ENCODE measurements at places on chromosomes 12 and 14.

DNA sequence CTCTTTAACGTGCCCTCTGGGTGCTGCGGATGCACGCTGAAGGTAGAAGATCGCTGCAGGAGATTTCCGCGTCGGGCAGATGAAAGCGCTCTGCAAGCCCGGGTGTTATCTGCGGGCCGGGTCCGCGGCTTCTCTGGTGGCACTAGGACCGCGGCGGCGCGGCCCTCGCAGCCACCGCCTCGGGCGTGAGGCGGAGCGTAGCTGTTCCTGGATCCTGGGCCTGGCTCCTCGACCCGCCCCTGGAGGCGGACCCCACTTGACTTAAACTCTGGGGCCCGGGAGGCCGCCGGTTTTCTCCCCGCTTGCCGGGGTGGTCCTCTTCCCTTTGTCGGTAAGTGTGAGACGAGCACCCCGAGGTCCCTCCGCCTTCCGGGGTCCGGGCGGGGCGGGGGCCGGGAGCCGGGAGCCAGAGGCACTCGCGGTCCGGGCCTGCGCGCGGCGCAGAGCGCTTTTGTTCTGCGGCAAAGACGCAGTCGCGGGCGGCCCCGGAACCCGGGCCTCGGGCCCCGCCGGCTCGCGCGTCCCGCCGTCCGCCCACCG, at the start of gene RESF1:
TSS of gene RESF1 (plus strand) at position 255 of the 540 bp plus-strand sequence. CDS start 21,541 bp downstream, outside the sequence.
- peak; percentile 77 for DNase-seq

- DNase-seq = no peak
Measured at GRCh38 chr12:3129301-3130056, 52.3 kb downstream of the TSPAN9 start.

- DNase-seq = no peak
Measured at GRCh38 chr12:116855744-116856470, 25.3 kb downstream of the HRK start.

- no peak for DNase-seq
Measured at GRCh38 chr14:68708343-68708742, 84.5 kb downstream of the ZFP36L1 start.

- no peak for DNase-seq
Measured at GRCh38 chr14:72236629-72237028, 304.4 kb downstream of the RGS6 start.

GRCh38 chr12:124698211-124698997, 131.0 kb upstream of the NCOR2 start:
- DNase-seq = no peak

GRCh38 chr12:107033758-107034739, 47.1 kb upstream of the MTERF2 start:
- no peak for DNase-seq

DNA sequence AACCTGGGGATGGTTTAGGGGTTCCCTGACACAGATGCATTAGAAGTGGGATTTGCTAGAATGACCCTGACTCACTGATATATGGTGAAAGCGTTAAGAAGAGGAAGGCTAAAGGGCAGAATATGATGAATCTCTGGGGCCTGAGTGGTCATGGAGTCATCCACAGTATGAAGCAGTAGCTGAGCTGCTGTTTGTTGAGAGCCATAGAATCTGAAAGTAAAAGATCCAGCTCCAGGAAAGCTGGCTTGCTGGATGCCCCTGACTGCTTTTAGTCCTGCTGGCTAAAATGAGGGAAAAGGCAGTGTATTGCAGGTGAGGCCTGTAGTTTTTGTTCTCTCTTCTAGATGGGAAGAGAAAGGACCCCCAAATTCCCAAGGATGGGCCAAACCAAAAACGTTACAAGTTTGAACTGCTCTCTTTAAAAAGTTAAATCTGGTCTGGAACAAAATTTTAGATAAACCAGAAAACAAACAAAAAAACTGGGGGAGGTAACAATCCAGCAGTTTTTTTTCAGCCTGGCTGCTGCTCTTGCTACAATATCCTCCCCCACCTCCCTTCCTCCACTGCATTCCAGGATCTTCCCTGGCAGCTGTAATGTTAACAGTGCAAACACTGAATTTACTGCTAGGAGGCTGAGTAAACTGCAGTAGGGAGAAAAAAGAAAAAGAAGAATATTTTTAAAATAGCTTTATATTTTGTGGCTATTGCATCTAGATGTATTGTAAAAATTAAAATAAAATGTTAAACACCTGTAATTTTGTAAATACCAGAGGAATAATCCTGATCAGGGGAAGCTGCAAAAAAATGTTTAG, 16.5 kb downstream of the SEL1L start:
- DNase-seq = no peak

- DNase-seq = no peak
Measured at GRCh38 chr14:55802986-55803872, 223.2 kb downstream of the KTN1 start.

GRCh38 chr14:55730592-55731310, 150.7 kb downstream of the KTN1 start:
- DNase-seq = no peak

DNA sequence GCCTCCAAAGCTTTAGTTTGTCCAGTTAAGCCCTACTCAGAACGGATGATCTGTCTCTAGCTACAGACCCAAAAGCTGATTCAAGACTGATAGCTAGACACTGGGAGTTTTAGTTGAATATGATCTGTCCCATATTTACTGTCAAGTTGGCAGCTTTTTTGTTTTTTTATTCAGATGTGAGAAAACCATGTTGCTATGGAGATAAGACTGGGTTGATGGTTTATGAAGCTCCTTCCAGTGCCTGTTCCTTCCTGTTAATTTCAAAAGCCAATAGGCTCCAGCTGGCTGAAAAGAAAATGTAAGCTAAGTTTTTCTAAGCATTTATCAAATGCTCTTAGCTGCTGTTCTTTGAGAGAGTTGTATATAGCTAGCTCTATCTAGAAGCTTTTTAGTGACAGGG, 4.7 kb downstream of the DYNLL1 start:
- no peak for DNase-seq

GRCh38 chr12:89350630-89351488, 1.4 kb downstream of the DUSP6 start:
- peak; percentile 23 for DNase-seq

DNA sequence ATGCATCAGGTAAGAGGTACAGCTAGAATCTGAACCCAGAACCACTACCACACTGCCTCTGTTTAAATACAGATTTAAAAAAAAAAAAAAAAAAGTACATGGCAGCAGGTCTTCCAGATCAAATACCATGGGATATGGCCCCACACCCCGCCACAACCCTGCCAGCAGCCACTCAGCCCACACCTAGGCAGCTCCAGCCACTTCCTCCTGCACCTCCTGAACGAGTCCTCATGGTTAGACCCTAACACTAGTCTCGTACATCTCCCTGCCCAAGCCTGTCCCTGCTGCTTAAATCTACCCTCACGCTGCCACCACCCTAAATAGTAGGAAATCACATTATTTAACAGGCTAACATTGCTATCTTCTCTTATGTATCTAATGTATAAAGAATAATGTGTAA, 12.6 kb downstream of the SETD3 start:
- no peak for DNase-seq

- DNase-seq = no peak
Measured at GRCh38 chr14:80636071-80636470, 305.5 kb downstream of the CEP128 start.

DNA sequence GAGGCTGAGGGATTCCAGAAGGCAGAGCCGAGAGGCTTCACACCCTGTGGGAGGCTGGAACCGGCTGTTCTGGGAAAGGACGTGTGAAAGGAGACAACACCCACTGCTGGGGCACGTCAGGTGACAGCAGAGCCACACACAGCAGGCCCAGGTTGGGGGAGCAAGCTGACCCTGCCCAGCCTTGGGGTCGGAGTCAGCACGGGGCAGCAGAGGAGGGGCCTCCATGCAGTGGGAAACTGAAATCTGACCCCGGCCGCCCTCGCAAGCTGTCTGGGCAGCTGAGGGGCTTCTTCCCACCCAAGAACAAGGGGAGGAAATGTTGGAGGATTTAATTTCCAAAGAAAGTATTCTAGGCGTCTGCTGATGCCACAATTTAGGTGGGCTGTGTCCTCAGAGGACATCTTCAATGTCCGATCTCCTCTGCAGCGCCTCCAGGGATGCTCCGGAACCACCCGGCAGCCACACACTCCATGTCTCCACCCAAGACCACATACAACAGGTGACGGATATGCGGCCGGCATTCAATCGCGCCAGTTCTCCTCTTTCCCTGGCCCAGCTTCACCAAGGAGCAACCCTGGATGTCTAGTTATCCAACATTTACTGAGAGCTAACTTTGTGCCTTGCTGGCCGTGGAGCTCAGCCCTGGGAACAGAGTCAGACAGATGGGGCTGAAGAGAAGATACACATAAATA, 30.7 kb downstream of the SNRNP35 start:
- DNase-seq = no peak

- no peak for DNase-seq
Measured at GRCh38 chr14:22553445-22553844, 35.6 kb downstream of the DAD1 start.

GRCh38 chr14:35406506-35407305, 2.2 kb upstream of the NFKBIA start:
- DNase-seq = no peak

DNA sequence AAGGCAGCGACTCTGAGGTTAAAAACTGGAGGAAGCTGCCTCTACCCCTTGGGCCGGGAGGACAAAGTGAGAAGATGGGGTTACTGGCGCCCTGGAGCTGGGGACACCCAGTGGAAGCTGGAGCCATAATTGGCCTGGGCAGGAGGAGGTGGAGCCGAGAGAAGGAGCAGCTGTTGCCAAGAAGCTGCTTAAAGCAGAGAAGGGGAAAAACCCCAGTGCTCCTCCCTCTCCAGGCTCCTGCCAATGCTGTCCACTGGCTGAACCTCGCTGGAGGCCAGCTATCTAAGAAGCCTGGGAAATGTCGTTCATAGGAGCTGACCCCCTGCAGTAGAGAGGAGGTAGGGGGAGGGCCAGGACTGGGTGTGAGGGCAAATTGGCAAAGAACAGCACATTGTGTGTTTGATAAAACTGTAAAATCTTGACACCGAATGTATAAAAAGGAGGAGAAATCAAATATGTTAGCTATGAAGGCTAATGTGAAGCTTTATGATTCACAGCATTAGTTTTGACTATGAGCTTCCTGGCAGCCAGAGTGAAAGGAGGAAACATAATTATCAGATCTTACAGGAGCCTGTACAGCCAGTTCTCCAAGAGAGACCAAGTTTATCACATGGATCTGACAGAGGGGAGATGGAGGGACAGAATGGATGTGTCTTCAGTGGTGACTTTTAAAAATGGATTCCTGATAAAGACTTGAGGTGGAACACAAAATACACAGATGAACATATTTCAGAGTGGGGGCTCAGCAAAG, 9.5 kb downstream of the HHIPL1 start:
- no peak for DNase-seq

- no peak for DNase-seq
Measured at GRCh38 chr12:25962932-25963525, 4.5 kb downstream of the RASSF8 start.

GRCh38 chr14:71317385-71318096, 410.3 kb downstream of the PCNX1 start:
- DNase-seq = no peak

- peak; percentile 97 for DNase-seq
Measured at GRCh38 chr14:103715052-103716000, at the start of the genes XRCC3 and ZFYVE21. XRCC3 (minus strand) TSS chr14:103715451; CDS start chr14:103711087, 4,364 bp downstream. ZFYVE21 (plus strand) TSS chr14:103715810; CDS start chr14:103715842, 32 bp downstream.

DNA sequence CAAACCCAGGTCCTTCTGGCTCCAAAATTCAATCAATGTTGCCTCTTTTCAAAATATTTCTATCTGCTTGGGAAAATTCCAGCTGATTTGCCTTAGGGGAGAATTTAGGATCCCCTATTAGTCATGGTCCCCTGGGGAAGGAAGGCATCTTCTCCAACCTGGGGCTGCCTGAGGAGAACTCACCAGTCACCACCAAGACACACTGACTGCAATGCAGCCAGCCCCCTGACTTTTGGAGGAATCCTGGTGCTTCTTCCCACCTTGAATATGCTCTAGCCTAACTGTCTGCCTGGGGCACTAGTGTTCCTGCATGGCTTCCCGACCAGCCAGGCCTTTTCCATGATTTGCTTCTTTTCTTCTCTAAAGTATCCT, 71.8 kb upstream of the BCL2L14 start:
- no peak for DNase-seq

- no peak for DNase-seq
Measured at GRCh38 chr12:8943565-8944186, 5.8 kb downstream of the M6PR start.

GRCh38 chr12:67431411-67432020, 162.4 kb downstream of the CAND1 start:
- no peak for DNase-seq

DNA sequence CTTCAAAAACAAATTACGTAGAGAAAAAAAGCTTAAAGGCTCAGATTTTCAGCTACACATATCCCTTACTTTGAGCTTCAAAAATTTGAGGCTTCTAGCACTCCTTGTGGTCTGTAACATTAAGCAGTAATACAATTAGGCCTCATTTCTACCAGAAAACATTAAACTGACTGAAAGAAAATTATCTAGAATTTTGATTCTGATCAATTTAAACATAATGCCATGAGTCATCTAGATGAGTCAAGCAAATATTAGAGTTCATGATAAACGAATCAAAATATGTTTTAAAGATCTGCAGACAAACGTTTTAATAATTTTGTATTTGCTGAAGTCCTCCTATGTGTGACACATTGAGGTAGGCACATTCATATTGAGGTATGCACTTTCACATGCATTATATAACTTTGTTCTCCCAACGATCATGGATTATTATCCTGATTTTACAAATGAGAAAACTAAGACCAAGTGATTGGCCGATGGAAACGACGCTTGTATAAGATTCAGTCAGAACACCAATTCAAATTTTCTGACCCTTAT, 4.3 kb downstream of the OSBPL8 start:
- no peak for DNase-seq

DNA sequence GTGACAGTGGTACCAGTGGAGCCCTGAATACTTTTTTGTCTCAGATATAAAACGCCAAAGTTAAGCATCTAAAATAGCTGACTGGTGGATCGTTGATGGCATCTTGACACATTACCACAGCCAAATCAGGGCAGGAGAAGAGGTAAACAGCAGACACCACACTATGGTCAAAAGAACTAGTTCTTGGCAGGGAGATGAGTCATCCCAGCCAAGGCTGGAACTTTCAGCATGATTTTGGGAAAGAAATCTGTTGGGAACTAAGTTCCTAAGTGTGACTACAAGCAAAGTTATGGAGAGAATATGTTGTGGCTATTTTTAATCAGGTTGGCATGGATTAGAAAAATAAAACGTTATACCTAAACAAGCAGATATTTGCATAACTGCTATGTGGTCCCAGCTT, 36.9 kb downstream of the LGR5 start:
- DNase-seq = no peak

DNA sequence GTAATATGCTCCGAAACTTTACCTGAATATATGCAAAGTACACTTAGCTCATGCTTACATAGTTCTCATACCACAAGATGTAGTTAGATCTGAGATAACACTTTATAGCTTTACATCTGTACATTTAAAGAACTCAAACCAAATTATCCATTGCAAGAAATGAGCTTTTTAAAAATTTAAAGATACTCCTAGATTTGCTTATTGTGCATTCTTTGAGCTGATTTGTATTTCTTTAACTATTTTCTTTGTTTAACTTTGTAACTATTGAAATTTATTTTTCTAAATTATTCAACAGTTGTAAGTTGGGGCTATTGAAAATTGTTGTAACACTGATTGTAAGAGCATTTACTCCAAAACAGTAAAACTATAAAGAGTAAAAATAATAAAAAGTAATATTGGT, 340.2 kb upstream of the NOVA1 start:
- no peak for DNase-seq

- no peak for DNase-seq
Measured at GRCh38 chr14:22555384-22556011, 33.5 kb downstream of the DAD1 start.

- DNase-seq = no peak
Measured at GRCh38 chr12:130203151-130203550, 40.9 kb downstream of the FZD10 start.

- DNase-seq = no peak
Measured at GRCh38 chr14:38611928-38612327, 356.0 kb upstream of the CLEC14A start.

- no peak for DNase-seq
Measured at GRCh38 chr14:76918782-76919394, 92.7 kb downstream of the LRRC74A start.
